ENCODE measurements at places on chromosomes 4 and X. TPM values are rescaled to one million over a fixed set of nuclear protein-coding genes. Genes with fewer than 3 reads are reported as not detected.

Gene GABRA4
- 5.3 TPM for total RNA-seq

Gene EIF1AX
- 39.5 TPM for total RNA-seq

Gene NPY2R
- total RNA-seq = 1.4 TPM

Gene MAGEA2
- total RNA-seq = 0.24 TPM

Gene FAM200B
- 46.9 TPM for total RNA-seq
